ENCODE measurements at places on chromosomes 13 and 19.

DNA sequence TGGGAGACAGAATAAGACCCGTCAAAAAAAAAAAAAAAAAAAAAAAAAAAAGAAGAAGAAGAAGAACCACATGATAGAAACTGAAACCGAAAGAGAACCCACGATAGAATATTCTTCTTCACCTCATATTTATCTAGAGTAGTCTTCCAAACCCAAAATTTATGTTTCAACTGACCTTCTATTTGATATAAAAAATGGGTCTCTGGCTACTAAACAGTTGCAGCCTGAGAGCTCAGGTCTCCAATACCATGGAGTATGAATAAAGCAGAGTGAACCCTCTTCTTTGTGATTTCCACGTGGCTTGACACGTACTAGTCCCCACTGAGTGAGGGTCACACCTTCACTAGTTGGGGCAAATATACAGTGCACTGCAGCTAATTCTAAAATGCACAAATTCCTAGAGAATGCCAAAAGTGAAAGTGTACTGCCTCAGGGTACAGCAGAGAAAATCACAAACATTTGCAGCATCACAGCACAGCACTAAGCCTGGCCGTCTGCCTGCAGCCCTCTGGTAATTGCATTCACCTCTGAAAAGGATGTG is 30.8 kb upstream of the RFC3 start:
- no peak for DNase-seq

GRCh38 chr13:39226359-39226758 is 188.1 kb downstream of the NHLRC3 start:
- DNase-seq = no peak

DNA sequence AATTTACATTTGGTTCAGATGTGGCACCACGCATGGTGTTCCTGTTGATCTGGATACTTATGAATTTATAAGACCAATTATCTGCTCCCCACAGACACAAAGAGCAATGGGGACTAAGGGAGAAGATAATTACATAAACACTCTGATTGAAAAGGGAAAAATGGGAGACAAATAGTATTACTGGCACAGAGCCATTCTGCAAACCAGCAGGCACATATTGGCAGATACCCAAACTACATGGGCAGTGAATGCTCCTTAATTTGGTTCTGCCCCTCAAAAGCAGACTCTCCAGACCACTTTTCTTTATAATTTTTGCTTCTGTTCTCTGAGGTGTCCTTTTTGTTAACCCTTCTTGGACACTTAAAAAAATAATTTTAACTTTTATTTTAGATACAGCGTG is 1674.2 kb downstream of the PCDH9 start:
- DNase-seq = peak; percentile 13

GRCh38 chr19:31979949-31980670 is 365.3 kb upstream of the ZNF507 start:
- DNase-seq = no peak

DNA sequence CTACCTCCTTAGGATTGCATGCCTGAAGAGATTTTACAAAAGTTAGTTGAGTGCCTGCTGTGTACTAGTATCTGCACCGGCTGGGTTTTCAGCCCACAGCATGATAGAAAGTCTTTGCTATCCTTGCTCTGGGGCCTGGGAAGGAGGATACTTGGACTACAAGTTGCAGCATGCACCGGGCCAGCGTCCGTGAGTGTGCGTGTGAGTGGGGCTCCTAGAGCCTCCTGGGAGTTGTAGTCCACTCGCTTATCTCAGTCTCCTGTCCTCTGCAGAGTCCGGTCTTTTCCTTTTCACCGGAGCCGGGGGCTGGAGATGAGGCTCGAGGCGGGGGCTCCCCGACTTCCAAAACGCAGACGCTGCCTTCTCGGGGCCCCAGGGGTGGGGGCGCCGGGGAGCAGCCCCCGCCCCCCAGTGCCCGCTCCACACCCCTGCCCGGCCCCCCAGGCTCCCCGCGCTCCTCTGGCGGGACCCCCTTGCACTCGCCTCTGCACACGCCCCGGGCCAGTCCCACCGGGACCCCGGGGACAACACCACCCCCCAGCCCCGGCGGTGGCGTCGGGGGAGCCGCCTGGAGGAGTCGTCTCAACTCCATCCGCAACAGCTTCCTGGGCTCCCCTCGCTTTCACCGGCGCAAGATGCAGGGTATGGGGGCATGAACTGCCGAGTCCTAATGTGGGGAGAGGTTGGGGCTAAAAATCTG is 20.6 kb downstream of the BRSK1 start:
- DNase-seq = peak; percentile 64

DNA sequence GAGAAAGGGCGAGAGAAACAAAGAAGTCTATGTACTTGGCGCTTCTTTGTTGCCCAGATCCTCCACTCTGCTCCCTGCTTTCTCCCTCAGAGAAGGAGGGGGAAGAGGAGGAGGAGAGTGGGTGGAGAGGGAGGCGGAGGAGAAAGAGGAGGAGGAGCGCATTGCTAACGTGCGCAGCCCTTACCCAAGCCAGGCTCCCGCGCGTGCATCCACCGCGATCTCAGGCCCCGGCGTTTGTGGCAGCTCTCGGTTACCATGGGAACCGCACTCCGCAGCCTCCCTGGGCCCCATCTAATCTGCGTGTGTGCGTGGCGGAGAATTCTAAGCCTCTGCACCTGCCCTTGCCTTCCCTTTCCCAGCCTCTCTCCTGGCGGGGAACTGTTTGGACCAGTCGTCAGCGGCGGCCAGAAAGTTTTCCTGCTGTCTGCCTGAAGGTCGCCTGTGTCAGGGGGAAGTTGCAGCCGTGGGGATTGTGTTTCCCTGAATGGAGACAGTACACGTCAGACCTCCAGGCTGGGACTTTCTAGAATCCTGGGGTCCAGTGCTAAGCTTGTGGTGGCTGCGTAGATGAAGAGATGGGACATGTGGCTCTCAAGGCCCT is at the start of gene ERICH6B:
TSS of gene ERICH6B (minus strand) at position 239 of the 601 bp plus-strand sequence. CDS start 18,734 bp downstream, outside the sequence.
- DNase-seq = peak; percentile 91

DNA sequence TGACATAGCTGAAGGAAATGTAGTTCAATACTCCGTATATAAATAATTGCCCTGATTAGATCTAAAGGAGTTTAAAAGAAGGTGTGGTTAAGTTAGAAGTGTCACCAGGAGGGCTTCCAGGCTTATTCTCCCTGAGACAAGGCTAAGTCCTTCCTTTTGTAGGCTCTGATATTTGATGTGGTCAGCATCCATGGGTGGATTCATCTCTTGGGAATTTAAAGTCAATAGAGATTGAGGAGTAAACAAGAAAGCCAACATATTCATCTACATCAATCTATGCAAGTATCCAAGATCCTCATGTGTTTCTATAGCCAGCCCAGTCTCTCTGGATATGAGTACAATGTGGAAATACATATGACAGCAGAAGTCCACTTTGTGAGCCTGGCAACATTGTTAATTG is 76.8 kb downstream of the KCTD12 start:
- no peak for DNase-seq

GRCh38 chr19:50328873-50329145 is 368 bp downstream of the KCNC3 start:
- no peak for DNase-seq

DNA sequence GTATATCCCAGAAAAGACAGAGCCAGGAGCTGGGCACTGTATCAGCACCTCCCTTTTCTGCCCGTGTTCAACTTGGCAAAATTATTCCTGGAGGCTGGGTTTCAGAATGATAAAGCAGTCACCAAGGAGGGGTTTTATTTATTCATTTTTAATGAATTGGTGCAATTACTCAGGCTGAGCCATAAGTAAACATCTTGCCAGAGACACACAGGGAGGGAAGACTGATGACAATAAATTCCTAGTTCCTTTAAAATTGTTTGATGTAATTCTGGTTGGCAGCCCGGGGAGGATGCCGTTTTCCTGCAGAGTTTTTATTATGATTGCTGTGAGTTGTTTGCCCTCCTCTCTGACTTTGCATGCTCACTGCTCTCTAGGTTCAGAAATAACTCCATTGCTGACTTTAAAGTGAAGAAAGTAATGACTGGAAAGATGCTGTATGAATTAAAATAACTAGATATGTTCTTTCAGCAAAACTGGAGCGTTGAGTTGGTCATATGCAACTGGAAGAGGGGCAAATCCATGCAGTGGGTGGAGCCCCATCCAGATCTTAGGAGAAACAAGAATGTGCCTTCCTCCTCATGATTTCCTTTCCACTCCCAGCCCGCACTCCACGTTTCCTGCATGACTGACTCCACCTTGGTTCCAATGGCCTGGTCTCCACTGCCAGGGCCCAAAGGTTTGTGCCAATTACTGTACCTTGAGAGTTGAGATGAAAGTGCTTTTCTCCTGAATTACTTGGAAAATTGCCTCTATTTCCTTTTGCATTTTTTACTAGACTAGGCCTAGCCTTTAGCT is 182.1 kb downstream of the RFC3 start:
- peak; percentile 17 for DNase-seq

GRCh38 chr13:23500849-23501248 is 67.3 kb upstream of the SACS start:
- no peak for DNase-seq

DNA sequence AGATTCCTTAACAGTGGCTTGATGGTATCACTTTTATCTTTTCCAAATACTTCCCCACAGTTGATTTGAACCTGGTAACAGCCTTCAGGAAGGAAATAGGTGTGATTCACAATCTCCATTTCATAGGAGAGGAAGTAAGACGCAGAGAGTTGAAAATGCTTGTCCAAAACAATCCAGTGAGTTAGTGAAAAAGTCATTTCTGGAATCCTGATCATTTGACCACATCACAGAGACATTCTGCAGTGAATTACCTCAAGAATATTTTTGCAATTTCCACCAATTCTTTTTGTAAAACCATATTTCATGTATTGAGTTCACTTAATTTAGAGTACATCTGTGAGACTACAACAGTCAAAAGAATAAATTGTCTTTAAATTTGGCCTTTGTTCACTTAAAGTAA is 292.8 kb downstream of the DCLK1 start:
- DNase-seq = no peak

DNA sequence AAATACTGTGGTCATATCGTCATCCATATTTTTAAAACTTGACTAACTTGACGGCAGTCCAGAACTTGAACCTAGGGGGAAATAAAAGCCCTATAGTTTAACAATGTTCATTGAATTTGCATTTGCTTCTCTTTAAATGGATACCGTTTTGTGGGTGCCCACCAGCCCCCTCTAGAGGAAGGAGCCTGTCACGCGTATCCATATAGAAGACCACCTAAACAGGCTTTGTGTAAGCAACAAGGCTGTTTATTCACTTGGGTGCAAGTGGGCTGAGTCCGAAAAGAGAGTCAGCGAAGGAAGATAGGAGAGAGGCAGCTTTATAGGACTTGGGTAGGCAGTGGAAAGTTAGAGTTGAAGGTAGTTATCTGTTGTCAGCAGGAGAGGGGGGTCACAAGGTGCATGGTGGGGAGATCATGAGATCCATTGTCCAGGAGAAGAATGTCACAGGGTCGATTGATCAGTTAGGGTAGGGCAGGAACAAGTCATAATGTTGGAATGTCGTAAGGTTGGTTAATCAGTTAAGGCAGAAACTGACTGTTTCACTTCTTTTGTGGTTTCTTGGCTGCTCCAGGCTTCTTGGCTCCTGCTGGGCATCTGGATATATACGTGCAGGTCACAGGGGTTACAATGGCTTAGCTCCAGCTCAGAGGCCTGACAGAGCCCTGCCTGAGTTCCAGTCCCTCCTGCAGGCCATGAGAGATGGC is 42.5 kb upstream of the ANKRD10 start:
- DNase-seq = no peak

DNA sequence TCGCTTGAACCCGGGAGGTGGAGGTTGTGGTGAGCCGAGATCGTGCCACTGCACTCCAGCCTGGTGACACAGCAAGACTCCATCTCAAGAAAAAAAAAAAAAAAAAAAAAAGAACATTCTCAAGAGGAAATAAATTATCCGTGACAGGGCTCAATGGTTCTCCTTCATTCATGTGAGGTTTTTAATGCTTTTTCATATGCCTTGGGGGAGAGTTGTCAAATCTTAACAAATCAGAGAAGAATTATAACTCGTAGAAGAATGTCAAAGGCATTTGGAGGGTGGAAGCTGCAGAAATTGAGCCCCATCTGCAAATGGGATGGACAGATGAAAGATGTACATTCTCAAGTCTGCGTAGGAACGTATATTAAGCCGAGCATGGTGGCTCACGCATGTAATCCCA is 34.9 kb upstream of the HOMER3 start:
- no peak for DNase-seq

- no peak for DNase-seq
These were observed 54.8 kb upstream of the HMGB1 start for GRCh38 chr13:30520571-30520970.

DNA sequence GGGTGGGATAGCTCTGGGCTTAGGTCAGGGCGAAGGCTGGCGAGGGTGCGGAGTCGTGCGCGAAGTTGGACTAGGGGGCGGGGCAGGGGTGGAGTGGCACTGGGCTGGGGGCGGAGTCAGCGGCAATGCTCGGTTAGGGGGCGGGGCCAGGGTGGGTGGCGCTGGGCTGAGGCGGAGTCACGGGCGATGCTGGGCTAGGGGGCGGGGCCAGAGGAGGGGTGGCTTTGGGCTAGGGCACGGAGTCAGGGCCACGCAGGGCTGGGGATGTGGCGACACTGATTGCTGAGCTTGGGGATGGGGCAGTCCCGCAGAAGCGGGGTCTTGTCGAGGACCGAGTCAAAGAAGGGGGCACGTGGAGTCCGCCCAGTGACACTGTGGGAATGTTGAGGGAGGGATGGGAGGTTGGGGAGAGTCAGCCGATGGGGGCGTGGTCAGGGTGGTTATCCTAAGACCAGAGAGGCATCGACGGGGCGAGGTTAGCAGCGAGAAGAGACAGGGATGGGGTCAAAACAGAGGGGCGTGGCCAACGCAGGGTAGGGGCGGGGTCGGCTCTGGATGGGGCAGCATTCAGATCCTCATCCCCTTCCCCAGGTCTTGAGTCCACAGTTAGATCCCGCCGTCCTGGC is 8.7 kb downstream of the HOMER3 start:
- DNase-seq = peak; percentile 82

GRCh38 chr13:28528848-28529247 is 33.9 kb upstream of the FLT1 start:
- DNase-seq = no peak

- DNase-seq = no peak
These were observed 5.5 kb upstream of the ZFP36 start for GRCh38 chr19:39401070-39401548.

GRCh38 chr19:662207-662961 is 630 bp downstream of the RNF126 start:
- DNase-seq = peak; percentile 68

- no peak for DNase-seq
These were observed 70.1 kb downstream of the STK24 start for GRCh38 chr13:98506728-98507230.

DNA sequence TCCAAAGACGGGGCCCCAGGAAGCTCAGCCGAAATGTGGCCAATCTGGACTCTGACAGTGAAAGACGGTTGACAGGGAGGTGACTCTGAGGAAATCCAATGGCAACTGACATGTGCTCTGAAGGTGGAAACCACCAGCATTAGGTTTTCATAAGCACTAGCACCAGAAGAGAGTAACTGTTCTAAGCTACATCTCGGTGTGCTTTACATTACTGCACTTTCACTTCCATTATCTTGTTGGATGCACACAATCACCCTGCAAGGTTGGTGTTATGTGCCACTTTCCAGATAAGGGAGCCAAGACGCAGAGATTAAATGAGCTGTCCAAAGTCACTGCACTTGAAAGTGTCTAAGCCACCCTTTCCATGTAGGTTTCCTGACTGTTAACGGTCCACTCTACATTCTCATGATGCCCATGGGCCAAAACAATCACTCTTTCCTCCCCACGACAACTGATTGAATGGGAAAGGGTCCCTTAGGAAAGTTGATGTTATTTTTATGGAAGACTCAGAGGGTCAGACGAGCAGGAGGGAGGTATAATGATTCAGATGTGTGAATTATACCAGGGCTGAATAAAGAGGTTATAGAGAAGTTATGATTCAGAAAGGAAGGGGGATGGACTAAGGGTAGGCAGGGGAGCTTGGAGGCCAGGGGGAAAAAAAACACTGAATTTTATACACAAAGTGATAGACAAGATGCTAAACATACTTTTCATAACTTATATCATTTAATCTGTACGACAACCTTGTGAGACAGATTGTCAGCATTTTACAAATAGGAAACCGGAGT is 52.8 kb downstream of the RUBCNL start:
- no peak for DNase-seq
